ENCODE measurements at places on chromosomes 3 and 15.

DNA sequence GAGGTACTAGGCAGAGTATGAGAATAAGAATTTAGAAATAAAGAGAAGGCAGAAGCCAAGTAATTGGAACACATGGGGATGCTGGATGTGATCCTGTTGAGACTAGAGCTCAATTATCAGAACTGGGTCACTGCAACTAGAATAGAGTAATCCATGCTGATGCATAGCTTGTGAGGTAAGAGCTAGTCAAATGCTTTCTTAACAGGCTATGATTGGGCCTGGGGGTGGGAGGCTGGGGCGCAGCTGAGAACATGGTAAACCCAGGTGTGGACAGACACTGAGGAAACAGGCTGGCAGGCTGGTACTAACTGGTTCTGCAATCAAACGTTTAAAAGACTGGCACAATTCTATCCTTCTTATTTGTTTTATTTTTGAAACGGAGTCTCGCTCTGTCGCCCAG lies 50.5 kb upstream of the LRRFIP2 start:
- no peak for DNase-seq

DNA sequence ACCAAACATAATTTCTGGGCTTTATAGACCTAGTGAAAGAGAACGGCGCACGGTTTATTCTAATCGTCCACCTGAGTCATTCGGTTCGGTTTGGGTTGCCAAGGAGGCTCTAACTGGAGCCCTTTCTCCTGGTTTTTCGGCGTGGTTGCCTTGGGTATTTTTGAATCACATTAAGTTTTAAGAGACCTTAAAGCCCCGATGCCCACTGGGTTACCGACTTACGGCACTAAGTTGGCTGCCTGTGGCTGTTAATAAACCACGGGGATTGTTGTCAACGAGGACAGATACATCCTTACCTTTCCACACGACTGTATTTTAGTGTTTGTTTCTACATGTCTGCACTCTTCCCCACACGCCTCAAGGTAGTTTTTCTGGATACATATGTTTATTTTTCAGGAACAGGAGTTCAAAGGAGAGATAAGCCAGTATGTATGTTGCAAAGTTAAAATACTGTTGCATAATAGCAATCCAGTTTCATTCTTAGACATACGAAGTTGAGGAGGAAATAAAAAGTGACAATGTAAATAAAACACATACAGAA lies 1.2 kb upstream of the ANP32A start:
- peak; percentile 42 for DNase-seq

GRCh38 chr3:151919446-151919845 lies 46.0 kb downstream of the SUCNR1 start:
- no peak for DNase-seq

DNA sequence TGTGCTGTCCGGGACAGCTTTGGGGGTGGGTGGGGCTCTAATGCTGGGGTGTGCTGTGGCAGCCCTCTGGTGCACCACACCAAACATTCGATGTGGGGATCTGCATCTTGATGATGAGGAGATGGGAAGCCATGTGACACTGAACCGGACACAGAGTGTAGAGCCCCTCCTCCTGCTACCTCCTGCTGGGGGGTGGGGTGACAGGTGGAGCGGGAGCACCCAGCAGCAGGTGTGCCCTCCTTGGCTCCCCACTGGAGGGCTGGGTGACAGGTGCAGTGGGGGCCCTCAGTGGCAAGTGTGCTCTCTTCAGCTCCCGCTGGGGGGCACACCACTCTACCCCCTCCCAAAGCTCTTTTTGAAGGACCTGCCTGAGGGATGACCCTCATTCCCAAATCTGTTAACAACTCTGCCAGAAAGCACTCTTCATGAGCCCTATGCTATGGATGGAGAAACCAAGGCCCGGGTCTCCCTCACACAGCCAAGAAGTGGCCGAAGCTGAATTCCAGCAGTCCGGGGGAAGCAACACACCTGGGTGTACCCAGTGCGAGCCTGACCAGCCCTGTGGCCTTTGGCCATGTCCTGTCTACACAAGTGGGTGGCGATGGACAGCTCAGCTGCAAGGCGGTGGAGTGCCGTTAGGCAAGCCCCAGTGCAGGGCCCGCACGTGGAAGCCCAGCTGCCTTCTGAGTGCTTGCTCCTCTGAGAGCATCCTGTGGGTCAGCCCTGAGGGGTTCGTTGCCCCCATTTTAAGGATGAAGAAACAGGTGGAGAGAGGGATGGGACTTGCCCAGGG lies 609 bp upstream of the UROC1 start:
- DNase-seq, result no peak

DNA sequence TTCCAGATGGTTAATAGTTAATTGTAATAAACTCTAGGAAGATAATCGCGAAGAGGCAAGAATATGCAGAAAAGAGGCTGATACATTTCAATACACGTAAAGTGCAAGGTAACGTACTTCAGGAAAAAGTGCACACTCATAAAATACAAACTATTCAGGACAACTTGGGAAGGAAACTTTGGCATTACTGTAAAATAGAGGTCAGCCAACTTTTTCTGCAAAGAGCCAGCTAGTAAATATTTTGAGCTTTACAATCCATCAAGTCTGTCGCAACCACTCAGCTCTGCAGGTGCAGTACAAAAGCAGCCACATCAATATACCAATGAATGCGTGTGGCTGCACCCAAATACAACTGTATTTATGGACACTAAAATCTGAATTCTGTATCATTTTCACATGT lies 51.6 kb upstream of the THUMPD3 start:
- DNase-seq, result no peak

DNA sequence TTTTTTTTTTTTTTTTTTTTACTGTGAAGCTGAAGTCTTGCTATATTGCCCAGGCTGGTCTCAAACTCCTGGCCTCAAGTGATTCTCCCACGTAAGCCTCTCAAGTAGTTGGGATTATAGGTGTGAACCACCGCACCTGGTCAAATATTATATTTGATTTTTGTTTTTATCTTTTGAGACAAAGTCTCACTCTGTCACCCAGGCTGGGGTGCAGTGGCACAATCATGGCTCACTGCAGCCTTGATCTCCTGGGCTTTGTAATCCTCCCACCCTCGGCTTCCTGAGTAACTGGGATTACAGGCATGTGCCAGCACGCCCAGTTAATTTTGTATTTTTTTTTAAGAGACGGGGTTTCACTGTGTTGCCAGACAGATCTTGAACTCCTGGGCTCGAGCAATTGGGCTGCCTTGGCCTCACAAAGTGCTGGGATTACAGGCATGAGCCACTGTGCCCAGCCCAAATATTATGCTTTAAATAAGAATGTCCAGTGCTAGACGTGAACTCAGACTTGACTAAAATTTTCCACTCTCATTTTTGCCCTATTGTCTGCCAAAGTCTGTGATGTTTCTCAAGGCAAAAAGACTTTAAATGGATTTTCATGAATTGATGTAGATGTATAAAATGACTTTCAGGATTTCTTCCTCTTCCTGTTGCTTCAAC lies 33.4 kb upstream of the CRBN start:
- DNase-seq, result no peak

DNA sequence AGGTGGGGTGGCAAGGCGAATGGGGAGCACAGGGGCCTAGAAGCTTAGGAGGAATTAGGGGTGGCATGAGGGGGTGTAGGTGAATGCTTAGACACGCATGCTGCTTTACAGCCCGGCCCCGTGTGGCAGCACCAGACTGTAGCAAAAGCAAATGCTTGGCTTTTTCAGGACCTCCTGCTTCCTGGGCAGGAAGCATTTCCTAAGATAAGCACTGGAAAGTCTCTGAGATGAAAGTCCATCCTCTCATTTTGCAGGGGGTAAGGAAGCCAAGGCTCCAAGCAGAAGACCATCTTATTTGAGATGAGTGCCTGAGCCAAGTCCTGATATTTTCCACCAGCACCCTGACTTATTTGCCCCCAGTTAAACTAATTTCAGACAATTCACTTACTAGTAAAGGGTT lies 12.9 kb downstream of the SSUH2 start:
- DNase-seq, result no peak

- peak; percentile 50 for DNase-seq
Observed at GRCh38 chr3:117059067-117059955, 349.7 kb downstream of the TUSC7 start.

DNA sequence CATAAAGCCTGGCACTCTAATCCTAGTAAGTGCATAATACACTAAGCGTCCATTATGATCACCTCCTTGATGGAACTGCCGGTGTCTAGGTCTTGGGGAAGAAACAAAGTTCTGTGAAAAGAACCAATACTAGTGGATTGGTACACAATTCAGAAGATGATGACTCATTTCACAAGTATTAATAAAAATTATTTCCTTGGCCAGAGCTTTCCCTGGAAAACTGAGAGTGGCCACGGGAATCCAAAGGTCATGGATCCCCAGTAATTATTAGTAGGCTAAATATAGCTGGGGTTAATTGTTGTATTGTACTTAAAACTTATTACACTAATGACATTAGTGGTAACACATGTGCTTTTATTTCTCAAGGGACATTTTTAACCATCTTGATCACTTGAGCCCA lies 808.0 kb upstream of the NR2F2 start:
- DNase-seq, result no peak

DNA sequence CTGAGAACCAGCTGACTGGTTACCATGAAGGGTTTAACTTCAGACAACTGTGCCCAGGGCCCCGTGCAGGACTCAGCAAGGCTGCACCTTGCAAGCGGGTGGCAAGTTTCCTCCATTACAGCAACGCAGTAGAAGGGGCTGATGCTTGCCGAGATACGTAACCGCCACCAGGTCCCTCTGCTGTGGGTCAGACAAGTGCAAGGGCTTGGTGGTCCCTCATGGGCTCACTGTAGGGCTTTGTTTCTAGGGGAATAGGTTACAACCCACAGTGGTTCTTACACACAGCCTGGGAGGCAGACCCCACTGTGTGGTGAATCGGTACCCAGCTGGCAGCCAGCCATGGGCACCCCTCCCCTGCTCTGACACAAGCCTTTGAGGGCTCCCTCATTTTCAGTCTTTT lies 15.5 kb upstream of the SNRPA1 start:
- no peak for DNase-seq

- no peak for DNase-seq
Observed at GRCh38 chr3:107699682-107700081, 176.9 kb downstream of the BBX start.

DNA sequence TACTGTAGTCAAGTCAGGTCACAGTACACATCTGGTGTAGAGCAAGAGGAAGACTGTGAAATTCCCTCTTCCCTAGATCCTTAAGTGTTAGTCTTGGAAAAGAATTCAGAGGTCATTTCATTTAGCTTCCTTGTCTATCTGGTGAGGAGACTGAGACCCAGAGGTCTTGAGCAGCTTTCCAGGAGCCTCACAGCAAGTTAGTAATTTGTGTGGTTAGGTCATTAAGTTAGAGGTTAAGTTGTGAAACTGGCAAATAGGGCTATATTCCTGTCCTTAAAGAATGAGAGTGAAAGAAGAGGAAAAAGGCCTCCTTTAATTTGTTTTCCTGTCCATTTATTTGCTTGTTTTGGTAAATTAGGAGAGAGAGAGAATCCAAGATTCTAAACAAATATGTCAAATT lies 9.0 kb downstream of the PODXL2 start:
- no peak for DNase-seq

DNA sequence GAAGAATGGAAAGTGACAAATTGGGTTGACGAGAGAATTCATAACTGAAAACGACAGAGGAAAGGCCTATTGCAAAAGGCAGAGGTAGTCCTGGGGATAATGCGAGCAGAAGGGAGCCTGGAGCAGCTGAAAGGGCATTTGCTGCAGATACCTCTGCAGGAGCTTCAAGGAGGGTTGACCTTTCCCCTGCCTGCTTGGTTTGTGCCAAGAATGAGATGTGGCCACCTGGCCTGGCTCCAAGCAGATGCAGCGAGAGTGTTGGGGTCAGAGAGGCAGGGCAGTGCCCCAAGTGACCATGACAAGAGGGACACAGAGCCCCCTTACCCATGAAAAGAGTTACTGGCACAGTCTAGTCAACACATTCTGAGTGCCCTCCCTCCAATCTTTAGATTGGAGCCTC lies 43.5 kb downstream of the SLC41A3 start:
- DNase-seq, result no peak

DNA sequence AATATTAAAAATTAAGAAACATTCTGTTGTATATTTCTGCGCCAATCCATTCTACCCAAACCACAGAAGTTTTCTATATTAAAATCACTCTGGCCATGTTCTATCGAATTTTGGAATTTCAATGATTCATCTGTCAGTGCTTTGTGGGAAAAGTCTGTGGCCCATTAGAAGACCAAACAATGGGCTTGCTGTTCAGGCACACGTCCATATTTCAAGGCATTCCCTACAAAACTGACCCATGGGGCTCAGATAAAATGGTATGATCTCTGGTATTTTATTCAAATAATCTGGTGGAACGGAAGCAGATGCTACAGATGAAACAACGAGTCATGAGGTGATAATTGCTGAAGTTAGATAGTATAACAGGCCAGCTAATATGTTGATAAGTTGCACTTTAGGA lies 12.4 kb downstream of the NPHP3 start:
- no peak for DNase-seq

- DNase-seq, result no peak
Observed at GRCh38 chr3:62229211-62229610, 144.1 kb downstream of the FEZF2 start.

DNA sequence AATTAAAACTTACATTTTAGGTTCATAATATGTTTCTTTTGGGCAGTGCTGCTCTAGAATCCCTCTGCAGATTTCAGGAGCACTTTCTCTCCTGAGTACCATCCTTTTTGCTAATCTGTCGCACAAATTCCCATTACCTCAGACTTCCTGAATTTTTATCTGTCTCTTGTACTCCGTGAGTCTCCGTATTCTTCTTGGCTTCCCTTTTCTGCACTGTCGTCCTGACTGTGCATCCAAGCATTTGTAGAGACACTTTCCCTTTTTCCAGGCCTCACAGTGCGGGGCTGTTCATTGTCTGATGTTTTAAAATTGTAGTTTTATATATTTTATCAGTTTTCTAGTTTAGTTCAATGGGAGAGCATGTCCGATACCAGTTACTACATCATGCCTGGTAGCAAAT lies 27.3 kb downstream of the MEF2A start:
- DNase-seq, result no peak

GRCh38 chr3:49889296-49889695 lies 14.4 kb downstream of the MST1R start:
- DNase-seq, result no peak

- DNase-seq, result no peak
Observed at GRCh38 chr3:53833053-53833645, 13.1 kb downstream of the CHDH start.

DNA sequence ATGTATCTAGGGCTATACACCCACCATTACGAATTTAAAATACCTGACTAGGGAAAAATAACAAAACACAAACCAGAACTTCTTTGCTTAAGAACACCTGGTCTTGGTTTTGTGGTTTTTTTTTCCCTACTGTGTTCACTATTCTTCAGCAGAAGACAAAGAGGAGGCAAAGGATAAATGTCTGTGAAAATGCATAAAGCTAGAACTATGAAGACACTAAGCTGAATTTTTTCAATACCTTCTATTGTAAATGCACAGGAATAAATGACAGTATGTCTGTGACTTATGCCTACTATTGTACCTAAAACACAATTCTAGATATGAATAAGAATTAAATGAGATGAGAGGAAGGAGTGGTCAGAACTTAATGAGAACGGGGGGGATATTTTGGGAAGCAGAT lies 86.9 kb downstream of the TBL1XR1 start:
- no peak for DNase-seq

DNA sequence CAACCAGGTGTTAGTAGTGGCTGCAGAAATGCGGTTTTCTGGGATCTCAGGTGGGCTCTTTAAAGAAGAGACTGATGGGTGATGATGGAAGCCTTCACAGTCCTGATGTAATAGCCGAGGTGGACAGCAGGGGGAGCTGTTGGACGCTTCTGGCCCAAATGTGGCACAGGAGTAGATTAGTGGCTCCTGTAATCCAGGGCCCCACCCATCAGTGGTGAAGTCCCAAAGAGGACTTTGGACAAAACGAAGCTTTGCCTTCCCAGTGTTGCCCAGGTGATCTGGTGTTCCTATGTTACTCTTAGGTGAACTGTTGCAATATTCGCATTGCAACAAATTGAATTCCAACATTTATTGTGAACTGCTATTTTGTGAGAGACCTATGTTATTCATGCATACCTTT lies 31.8 kb upstream of the MYZAP start:
- peak; percentile 52 for DNase-seq

Data from ACHN (cell line).